G401 (cell line): ENCODE measurements at places on chromosomes 5 and 9. TPM values are rescaled to one million over a fixed set of nuclear protein-coding genes. Genes with fewer than 3 reads are reported as not detected.

DNA sequence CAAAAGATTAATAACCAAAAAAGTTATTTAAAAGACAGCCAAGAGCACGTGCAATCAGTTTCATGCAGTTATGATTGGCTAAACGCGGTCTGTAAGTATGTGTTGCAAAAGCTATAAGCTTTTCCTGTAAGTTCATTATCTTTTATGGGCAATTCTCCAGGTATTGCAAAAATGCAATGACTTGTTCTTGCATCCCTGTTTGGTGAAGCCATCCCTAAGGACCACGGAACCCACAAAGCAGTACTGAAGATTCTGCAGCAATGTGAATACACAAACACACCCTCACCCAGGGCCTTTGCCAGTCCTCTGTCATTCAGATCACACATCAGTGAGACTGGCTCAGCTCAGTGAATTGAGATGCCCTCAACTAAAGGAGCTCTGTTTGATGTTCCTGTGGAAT lies 11.4 kb downstream of the GCNT4 start:
- DNase-seq: no peak

The OLFM1 gene
- total RNA-seq: 5.9 and 6.5 TPM in 2 replicates

DNA sequence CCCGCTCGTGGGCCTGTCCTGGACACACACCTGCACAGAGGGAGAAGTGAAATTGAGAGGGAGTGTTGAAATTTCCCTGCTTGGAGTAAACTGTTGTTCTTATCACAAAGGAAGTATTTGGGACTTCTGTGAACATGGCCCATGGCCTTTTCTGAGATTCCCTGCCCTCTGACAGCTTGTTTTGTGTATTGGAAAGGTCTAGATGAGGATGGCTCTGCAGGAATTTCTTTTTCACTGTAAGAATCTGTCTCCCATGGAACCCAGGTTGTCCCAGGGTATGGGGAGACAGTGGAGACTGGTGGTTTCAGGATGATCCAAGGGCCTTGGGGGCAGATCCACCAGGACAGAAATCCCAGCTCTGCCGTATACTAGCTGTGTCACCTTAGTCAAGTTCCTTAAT lies 121.8 kb downstream of the ARHGAP26 start:
- no peak for DNase-seq

GRCh38 chr5:127505905-127506304 lies 11.5 kb upstream of the PRRC1 start:
- no peak for DNase-seq

The FOXD4L3 gene
- not detected in 2 replicates for total RNA-seq

DNA sequence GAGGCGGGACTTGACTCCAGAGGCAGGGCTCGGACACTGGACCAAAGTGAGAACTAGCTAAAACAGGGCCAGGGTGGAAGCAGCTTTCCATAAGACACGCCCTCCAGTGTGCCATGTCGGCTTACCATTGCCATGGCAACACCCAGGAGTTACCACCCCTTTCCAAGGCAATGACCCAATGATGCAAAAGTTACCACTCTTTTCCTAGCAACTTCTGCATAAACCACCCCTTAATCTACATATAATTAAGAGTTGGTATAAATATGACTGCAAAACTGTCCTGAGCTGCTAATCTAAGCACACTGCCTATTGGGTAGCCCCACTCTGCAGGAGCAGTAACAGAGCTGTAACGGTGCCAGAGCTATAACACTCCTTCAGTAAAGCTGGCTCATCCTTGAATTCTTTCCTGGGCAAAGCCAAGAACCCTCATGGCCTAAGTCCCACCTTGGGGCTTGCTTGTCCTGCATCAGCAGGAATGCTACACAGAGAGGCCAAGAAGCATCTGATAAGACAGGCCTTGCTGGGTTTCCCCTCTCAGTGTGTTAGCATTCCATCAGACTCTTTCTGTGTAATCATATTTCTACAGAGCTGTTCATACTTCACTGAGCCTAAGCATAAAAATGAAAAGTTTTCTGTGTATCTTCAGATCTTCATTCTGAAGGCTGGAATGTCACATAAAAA lies 262.7 kb upstream of the KLF9 start:
- peak; percentile 11 for DNase-seq

DNA sequence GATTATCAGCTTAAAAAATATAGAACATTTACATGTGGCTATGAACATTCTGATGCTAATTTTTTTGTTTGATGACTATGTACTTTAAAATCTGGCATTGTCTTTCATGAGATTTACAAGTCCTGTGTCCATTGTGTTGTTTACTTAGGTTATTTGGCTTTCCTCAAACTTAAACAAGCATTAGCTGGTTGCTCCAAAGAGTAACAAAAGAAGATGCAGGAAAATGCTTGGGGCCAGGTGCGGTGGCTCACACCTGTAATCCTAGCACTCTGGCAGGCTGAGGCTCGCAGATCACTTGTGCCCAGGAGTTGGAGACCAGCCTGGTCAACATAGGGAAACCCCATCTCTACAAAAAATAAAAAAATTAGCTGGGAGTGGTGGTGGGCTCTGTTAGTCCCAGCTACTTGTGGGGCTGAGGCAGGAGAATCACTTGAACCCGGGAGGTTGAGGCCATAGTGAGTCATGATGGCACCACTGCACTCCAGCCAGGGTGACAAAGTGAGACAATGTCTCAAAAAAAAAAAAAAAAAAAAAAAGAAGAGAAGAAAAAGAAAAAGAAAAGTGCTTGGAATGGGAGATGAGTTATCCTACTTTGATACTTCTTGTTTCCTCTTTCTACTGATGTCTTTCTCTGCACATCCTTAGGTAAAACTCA lies 39.7 kb downstream of the PAM start:
- no peak for DNase-seq

The NEUROG1 gene
- not detected in 2 replicates for total RNA-seq

DNA sequence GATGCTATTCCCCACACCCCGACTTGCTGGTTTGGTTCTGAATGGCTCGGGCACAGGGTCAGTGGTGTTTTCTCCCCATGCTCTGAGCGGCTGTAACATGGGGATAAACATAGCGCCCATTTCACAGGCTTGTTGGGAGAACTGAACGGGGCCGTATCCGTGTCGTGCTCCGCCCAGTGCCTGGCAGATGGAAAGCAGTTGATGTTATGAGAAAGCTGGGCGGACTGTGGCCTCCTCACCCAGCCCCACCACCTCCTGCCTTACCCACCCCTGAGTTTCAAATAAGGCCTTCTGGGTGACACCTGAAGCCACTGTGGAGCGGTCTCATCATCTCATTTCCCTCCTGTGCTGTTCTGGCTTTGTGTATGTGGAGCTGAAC lies 14.5 kb downstream of the ORM2 start:
- no peak for DNase-seq

The RPL12 gene
- total RNA-seq: 1,861 and 2,468 TPM in 2 replicates

GRCh38 chr9:120716483-120716882 lies 2.2 kb upstream of the MEGF9 start:
- DNase-seq: no peak

DNA sequence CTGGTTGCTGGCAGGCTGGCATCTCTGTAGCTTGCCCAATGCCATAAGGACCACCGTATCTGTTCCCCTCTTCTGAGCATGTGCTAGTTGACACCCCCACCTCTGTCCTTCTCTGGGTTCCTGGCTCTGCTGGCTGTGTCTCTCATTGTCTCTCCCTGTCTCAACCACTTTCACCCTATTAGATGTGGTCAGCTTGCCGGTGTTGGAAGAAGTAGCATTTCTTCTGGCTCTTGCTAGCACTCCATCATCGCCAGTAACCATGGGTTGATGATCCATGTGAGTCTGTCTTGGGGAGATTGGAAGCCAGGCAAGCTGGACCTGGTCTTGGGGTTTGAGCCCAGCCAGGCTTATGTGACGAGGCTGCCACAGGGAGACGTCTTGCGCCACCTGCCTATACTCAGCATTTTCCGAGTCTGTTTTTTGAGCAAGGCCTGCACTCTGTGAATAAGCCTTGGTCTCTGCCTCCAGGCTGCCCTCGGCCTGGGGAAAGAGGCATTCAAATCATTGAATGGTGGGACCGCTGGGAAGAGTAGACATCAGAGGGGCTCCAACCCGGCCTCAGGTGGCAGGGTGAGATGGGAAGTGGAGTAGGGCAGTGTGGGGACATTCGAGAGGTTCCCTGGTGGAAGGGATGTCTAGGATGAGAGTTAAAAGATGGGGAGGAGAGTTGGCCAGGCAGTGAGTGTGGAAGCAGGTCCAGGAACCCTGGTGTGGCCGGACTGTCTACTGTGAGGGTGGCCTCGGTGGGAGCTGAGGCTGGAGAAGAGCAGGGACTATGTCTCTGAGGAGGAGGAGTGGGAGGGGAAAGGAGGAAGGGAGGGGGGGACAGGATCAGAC lies 74.3 kb downstream of the ZNF618 start:
- DNase-seq: no peak

DNA sequence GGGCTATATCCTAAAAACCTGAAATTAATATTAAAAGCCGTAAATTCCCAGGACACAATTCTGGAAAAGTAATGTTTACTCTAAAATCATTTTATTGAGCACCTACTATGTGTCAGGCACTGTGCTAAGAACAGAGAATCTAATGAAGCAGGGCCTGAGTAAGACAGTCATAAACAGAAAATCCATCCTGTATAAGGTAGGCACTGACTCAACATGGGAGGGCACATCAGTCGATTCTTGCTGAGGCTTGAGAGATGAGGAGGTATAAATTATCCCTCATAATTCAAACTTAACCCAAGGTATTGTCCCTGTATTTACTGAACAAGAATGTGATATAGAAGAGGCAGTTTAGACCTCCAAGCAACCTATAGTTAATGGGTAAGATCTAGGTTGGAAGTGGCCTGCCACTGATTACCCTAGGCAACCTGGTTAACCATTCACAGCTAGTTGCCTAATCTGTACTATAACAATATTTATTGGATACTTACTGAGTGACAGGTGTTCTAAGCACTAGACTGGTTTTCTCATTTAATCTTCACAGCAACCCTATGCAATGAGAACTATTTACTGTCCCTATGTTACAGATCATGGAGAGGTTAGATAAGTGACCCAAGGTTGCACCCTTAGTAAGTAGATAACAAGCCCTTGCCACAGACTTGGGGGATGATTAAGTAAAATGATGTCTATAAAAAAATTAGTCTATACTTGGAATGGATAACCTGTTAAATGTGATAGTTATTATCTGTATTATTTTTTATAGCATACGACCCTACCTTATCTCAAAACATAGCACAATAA lies 317.7 kb downstream of the PDE4D start:
- DNase-seq: no peak

The OR1Q1 gene
- not detected in 2 replicates for total RNA-seq

- no peak for DNase-seq
These were observed 102.1 kb downstream of the C5orf15 start for GRCh38 chr5:133866160-133866902.

The FAM78A gene
- total RNA-seq: 4.4 and 7.4 TPM in 2 replicates

The NFIB gene
- not detected in 2 replicates for total RNA-seq

DNA sequence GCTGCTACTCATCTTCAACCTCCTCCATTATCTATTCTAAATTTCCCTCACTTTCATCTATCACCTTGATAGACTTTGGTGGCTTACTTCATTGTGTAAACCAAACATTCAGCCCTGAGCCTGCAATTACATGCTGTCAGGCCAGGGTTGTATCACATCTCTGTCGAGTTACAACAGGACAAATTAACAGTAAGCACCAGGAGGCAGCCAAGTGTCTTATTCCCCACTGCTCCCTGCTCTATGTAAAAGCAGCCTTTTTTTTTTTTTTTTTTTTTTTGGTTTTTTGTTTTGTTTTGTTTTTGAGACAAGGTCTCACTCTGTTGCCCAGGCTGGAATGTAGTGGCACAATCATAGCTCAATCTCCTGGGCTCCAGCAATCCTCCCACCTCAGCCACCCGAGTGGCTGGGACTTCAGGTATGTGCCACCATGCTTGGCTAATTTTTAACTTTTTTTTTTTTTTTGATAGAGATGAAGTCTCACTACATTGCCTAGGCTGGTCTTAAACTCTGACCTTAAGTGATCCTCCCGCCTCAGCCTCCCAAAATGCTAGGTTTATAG lies 15.2 kb upstream of the ZCCHC9 start:
- DNase-seq: no peak
